Stimulated activated CD8-positive, alpha-beta memory T cell treated with anti-CD3 and anti-CD28 coated beads, Interleukin-7, amount 100 ng/mL, for 24 hours (primary cell): ENCODE measurements at places on chromosomes 12 and 14.

DNA sequence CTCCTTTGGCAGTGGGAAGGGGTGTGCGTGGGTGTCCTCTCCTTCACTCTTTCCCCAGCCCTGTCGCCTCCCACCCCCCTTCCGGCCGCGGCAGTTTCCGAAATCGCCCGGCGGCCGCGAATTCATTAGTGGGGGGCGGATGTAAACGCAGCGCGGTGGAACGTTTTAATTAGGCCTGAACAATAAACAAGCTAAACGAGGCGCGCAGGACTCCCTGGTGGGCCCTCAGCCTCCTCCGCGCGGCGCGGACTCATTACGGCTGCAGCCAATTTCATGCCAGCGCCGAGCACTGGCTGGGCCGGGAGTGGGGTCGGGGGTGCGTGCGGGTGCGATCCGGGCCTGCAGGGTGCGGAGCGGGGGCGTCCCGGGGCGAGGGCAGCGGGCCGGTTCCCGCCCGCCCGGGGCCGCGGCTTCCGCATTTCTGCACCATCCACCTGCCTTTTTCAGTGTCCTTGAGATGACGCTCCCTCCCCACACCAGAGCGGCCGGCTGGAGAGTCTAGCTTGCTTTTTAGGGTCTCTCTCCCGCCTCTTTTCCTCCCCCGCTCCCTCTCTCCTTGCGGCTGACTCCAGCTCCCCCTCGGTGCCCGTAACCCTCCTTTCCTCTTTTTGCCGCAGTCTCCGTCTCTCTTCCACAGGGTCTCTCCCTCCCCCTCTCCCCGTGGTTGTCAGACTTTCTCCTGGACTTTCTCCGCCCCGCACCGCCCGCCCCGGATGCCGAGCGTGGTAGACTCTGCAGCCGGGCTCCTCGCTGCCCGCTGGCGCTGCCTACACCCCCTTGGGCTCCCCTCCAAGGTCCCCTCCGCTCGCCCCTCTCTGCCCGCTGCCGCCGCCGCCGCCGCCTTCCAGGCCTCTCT is at the start of gene CISTR:
TSS of gene CISTR (minus strand) at position 644 of the 856 bp plus-strand sequence.
- DNase-seq = no peak

- DNase-seq = no peak
Observed at GRCh38 chr12:80162177-80162576, 62.8 kb downstream of the OTOGL start.

GRCh38 chr14:93082576-93083001 is 33.1 kb downstream of the ITPK1 start:
- no peak for DNase-seq

DNA sequence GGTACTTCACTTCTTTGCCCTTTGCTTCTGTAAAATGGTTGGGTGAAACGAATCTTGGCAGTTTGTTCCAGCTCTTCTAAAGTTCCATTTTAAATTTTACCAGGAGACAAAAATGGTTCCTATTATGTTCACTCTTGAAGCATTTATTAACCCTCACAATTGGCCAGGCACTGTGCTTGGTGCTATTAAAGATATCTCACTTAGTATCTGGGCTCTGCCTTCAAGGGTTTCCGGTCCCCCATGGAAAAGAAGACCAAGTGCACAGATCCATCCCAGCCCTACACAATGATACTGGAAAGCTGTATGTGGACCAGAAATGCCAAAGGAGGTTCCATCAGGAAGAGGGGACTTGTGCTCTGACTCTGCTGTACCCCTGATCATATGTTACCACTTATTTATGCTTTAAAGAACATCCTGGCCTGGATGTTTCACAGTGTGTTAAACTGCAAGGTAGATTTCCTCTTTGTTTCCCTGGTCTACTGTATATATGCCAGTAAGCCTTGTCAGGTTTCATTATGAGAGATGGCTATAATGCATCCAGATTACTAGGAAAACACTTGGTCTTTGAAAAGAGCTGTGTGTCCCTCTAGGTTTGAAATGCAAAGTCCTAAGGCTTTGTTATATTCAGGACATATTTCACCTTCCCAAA is 154.8 kb downstream of the PRKCH start:
- no peak for DNase-seq

GRCh38 chr14:20460458-20461224 is 593 bp downstream of the PIP4P1 start:
- no peak for DNase-seq

GRCh38 chr12:120473807-120474615 is 4.5 kb upstream of the SRSF9 start:
- DNase-seq = no peak

DNA sequence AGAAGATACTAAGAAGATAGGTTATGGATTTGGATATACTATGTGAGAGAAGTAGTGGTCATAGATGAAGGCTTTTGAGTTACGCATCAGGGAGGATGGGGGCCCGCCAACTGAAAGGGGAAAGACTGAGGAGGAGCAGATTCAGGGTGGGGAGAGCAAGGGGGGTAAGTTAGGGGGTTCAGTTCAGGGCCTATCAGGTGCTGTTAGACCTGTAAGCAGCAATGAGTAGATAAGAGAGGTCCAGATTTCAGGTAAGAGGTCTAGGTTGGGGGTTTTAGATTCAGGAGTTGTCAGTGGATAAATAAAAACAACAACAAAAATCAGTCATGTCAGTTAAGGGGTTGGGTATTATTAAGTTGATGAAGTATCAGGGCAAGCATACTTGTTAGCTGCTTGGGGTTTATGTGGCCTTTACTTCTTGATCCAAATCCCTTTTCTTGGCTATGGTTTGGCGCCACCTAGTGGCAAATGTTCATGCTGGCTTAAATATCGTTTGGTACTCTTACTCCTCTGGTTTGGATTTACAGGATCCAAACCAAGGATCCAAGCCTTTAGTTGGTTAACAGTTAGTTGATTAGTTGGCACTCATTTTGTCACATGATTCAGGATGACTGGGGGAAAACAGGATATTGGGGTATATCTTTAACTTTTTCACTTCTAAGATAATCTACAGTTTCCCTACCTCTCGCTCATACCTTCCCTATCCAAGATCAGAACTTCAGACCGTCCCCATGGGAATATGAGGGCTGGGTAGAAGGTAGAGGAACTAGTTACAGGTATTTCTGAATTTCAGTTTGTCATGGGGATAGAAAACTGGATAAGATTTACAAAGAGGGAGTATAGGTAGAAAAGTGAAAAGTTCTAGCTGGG is 65.1 kb downstream of the PCNX1 start:
- peak; percentile 69 for DNase-seq

GRCh38 chr12:98172801-98173200 is 342.6 kb upstream of the TMPO start:
- DNase-seq = no peak

GRCh38 chr12:65826353-65827171 is 2.3 kb downstream of the HMGA2 start:
- no peak for DNase-seq

DNA sequence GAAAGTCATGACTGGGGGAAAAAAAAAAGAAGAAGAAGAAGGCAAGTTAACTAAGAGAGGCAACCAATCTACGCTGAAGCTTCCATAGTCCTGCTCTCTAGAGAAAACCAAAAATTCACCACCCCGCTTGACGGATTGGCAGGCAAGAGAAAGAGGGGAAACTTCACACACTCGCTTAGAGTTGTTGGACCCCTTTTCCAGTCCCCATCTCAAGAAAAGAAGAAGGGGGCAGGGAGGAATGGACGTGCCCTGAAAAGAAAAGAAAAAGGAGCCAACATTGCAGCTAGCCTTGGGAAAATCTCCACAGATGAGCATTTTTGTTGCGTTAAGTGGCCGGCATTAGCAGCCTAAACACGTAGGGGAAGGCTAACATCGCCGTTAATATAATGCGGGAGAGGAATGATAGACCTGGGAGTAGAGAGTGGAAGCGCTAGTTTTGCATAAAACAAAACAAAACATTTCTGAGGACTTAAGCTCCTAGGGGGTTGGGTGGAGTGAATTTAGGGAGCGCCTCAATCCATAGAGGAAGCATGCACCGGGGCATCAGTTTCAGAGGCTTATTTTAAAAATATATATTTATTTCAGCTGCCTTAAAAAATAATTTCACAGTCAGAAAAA is 11.3 kb upstream of the FOXG1 start:
- DNase-seq = no peak

- DNase-seq = no peak
Observed at GRCh38 chr14:64873506-64874219, 6.0 kb downstream of the SPTB start.

- no peak for DNase-seq
Observed at GRCh38 chr12:7450667-7451066, 6.7 kb upstream of the CD163L1 start.

DNA sequence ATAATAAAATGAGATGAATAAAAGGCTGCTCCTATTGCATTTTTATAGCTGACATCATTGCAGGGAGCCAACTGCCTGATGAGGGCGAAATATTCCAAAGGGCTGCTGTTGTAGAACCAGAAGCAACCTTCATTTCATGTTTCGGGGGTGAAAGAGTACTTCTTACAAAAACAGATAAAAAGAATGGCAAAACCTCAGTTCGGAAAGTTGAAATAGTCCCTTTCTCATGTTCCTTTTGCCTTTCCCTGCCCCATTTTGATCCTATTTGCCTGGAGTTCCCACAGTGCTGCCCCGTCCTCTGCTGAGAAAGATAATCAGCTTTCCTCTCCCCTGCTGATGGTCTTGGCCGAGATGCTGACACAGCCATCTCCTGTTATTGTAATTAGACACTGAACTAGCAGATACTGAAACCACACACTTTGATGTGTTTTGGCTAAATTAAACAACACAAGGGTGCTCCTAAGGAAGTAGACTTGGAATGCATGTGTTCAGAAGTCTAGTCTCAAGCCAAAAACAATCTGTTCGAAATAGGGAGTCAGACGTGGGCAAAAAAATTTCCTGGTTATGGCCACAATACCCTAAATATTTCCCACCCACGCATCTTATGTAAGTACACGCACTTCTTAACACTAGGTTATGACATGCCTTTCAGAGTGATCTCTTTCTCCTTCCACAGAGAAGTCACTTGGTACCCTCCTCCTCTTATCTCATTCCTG is 117.2 kb downstream of the PPM1H start:
- no peak for DNase-seq

- DNase-seq = no peak
Observed at GRCh38 chr14:66802962-66803361, 295.0 kb downstream of the GPHN start.

- DNase-seq = no peak
Observed at GRCh38 chr12:85484387-85484786, 204.4 kb downstream of the ALX1 start.

DNA sequence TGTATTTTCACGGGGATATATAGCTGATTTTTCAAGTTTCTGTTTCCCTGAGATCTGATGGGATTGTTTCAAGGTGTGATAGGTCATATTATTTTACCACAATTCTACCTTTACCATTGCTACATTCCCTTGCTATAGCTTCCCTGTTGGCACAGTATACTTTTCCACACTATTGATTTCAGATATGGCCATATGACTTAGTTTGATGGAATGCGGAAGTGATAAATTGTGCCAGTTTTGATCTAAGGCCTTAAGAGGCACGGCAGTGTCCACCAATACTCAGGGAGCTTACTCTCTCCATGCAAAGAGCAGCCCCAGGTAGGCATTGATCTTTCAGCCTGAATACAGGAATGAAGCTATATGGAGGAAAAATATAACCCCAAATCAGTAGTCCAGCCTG is 315.7 kb downstream of the SLC16A7 start:
- DNase-seq = no peak

DNA sequence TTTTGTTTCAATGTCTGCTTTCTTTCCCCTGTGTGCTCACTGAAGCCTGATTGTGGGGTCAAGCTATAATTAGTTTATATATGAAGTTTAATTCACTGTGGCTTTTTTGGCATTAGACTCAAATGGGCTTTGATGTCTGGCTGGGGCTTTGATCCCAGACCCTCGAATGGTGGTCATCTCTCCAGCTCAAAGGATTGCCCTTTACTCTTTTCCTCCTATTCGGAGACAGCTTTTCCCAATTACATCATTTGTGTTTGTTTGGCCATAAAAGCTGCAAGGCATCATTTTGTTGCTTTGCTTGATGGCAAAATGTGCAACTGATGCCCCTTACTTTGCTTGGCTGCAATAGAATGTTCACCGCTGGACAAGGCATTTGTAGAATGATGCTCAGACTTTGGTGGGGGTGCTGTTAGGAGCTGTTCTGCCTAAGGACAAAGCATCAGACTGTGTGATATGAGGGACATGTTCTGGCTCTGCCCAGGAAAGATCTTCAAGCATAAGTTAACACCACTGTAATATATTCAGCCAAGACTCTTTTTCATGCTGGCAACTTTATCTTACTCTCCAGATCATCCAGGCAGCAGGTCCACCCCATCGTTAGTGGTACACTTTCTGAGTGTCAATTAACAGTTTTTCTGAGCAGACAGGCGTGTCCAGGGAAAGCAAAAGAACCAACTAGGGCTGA is 3.2 kb upstream of the DACT1 start:
- DNase-seq = no peak
